ENCODE measurements at places on chromosomes 7 and 10.

DNA sequence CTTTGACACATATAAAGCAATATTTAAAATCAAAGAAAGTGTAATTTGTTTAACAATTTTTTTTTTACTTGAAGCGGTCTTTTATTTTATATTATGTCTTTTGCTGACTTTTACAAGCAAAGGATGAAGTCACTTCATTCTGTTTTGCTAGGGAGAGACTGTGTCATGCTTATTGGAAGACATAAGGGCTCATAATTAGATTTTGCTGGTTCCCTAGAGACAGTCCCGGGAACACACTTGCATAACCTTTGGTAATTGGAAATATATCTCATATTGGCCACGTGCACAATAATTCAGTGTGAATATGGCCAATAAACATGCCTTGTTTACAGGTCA, 448 bp upstream of the NET1 start:
- no peak for DNase-seq

DNA sequence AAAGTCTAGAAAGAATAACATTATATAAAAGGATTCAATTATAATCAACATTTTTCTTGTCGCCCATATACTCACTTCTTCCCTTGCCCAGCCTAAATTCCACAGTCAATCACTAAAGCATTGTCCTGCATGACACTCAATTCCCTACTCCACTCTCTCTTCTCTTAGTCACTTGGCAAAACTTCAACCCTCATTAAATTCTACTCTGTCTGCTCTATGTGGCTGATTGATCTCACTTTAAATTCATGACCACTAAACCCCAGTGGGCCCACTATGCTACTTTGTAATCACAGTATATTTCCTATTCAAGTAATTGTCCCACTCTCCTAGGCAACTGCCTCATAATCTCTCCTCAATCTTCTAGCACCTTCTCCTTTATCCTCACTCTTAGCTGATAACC, 54.1 kb downstream of the MTERF1 start:
- DNase-seq = peak; percentile 66

DNA sequence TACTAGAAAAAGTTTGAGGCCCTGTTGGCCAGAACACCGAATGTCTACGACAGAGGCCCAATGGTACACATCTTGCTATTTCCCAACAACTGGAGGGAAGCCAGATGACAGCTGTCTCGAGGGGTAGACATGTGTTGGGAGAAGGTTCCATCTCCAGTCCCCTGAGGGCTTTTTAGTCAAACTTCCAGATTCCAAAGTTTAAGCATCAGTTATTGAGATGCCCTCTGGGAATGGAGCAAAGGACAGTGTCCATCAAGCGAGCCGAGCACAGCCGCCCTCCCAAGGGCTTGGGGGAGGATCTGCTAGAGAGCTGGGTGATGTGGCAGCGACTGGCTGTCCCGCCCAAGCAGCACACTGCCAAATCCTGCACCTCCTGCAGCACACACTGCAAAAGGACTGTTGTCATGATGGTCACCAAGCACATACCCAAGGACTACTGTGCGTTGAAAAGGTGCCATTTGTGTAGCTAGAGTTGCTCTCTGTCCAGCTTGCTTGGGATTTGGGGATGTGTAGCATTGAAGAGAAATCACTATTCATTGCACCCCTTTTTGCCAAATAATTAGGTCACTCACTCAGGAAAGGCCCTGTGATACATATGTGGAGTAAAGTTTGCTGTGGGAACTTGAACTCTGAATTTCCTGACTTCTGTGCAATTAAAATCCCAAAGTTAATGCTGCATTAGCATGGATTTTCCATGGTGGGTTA, 164.6 kb downstream of the TRIL start:
- no peak for DNase-seq

DNA sequence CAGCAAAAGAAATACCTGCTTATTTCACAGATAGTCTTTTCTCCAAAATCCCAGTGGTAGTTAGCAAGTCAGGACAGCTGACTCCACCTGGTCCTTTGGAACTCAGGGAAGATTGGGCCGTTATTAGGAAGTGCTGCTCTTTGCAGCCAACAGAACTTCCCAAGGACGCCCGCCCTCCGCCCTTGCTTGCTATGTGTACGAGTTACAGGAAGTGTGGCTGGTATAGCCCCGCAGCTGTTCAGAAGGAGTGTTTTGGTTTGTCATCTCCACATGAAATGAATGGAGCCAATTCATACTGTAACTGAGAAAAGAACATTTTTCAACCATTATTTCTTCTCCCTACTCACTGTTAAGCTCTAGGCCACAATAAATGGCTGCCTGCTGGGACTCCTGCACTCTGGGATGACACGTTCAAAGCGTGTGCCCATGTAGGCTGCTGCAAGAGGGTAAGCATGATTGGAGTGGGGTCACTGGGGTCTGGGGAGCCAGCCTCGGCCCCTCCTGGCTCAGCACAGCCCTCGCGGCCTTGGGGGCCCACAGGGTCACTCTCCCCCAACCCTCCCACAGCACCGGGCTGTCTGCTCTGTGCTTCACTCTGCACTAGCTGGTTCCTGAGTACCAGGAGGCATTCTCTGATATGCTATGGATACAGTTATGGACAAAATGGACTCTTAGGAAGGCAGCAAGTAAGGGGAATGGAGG, 244.0 kb downstream of the EBF3 start:
- no peak for DNase-seq

All from fibroblast of skin of right biceps (primary cell).